ENCODE measurements at places on chromosomes 3 and 15.
A peak's percentile ranks its signal among the peaks of the same experiment; 100 is the strongest.

- DNase-seq: no peak
These were observed 166.1 kb downstream of the ISL2 start for GRCh38 chr15:76502678-76503077.

- DNase-seq: no peak
These were observed 112.7 kb downstream of the TBL1XR1 start for GRCh38 chr3:177084616-177085015.

DNA sequence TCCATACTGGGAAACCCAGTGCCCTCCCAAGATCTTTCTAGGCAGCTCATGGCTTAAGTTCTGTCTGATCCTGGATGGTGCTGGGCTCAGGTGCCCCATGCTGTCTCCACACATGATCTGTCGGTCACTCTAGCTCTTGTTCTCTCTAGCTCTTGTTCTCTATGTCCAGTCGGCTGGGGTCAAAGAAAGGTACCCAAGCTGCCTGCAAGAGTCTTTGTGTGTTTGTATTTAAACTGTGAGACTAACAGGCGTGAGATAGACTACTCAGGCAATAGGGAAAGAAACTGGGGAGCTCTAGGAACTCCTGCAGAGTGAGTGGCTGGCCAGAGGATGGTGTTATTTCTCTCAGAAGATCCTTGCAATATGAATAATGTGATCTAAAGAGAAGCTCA lies 40.2 kb downstream of the GPR156 start:
- no peak for DNase-seq

DNA sequence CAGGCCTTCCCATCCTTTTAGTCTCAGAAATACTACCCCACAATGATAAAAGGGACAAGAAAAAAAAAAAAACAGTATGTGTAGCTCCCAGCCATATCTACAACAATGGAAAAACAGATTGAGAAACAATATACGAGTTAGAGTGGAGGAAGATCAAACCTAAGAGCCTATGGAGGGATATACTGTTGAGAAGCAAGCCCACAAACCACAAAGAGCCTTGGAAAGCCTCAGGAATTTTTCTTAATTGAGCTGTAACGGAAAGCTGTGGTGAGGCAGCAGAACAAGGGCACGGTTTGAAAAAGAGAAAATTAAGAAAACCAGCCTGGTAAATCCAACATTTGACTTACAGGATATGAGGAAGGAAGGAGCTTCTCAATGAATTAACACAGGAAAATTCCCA lies 21.4 kb downstream of the KPNA1 start:
- DNase-seq: peak; percentile 87

DNA sequence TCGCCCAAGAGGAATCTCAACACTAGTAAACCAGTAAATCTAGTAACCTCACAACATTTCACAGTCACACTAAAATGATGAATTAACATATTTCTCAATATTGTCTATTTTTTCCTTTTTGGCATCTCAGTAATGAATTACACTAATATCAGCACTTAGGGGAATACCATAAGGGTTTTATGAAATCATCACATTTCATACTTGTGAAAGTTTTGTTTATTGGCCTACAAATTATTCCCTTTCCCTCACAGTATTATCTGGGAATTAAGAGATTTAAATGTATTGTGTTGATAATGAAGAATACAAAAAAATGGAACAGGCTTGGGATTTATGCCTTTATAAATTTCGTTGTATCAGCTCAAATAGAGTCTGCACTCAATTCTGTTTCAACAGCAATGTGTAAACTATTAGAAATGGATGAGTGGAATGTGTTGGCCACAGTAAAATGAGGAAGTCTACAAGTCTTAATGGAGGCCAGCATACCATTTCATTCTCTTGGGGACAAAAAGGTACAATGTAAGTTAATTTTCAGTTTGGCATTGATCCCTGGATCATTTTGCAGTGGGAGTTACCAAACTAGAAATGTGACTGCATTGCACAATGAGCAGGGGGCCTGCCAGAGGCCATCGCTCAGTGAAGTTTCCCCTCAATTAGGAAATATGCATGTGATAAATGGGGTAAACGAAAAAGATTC lies 195.4 kb downstream of the FMN1 start:
- peak; percentile 55 for DNase-seq

DNA sequence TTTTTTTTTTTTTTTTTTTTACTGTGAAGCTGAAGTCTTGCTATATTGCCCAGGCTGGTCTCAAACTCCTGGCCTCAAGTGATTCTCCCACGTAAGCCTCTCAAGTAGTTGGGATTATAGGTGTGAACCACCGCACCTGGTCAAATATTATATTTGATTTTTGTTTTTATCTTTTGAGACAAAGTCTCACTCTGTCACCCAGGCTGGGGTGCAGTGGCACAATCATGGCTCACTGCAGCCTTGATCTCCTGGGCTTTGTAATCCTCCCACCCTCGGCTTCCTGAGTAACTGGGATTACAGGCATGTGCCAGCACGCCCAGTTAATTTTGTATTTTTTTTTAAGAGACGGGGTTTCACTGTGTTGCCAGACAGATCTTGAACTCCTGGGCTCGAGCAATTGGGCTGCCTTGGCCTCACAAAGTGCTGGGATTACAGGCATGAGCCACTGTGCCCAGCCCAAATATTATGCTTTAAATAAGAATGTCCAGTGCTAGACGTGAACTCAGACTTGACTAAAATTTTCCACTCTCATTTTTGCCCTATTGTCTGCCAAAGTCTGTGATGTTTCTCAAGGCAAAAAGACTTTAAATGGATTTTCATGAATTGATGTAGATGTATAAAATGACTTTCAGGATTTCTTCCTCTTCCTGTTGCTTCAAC lies 33.4 kb upstream of the CRBN start:
- no peak for DNase-seq

- no peak for DNase-seq
These were observed 624.6 kb downstream of the ZPLD1 start for GRCh38 chr3:103059432-103059831.

DNA sequence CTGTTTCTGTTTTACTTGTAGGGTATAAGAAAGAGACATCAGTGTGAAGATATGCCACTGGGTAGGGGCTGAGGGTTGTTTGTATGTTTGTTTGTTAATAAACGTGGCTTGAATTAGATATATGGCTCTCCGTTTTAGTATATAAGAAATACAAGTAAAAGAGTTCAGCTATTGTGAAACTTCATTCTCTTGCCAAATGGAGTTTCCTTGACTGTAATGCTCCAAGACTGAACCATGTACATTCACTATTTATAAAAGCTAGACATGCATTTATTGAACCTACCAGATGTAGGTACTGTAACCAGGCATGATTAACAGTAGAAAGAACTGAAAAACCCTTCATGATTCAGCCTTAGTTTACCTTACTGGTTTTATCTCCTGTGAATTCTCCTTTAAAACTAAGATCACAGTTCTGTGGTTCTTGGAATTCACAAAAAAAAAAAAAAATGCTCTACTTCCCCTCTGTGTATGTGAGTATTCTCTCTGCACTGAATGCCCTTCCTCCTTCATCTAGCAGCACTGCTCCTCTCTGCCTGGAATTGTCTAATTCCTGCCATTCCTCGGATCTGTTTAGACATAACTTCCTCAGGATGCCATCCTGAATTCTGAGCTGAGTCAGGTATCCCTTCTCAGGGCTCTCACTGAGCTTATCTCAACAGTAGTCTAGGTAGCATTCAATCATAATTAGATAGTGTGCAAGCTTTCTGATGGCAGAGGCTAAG lies 504.4 kb downstream of the FHIT start:
- peak; percentile 60 for DNase-seq

GRCh38 chr15:40367371-40367685 lies 9.3 kb downstream of the DISP2 start:
- DNase-seq: no peak

GRCh38 chr3:19994796-19995195 lies 17.3 kb downstream of the PP2D1 start:
- peak; percentile 22 for DNase-seq

GRCh38 chr3:180433152-180433551 lies 168.8 kb upstream of the TTC14 start:
- peak; percentile 85 for DNase-seq

GRCh38 chr15:59147666-59148065 lies 42.7 kb downstream of the CCNB2 start:
- DNase-seq: no peak

DNA sequence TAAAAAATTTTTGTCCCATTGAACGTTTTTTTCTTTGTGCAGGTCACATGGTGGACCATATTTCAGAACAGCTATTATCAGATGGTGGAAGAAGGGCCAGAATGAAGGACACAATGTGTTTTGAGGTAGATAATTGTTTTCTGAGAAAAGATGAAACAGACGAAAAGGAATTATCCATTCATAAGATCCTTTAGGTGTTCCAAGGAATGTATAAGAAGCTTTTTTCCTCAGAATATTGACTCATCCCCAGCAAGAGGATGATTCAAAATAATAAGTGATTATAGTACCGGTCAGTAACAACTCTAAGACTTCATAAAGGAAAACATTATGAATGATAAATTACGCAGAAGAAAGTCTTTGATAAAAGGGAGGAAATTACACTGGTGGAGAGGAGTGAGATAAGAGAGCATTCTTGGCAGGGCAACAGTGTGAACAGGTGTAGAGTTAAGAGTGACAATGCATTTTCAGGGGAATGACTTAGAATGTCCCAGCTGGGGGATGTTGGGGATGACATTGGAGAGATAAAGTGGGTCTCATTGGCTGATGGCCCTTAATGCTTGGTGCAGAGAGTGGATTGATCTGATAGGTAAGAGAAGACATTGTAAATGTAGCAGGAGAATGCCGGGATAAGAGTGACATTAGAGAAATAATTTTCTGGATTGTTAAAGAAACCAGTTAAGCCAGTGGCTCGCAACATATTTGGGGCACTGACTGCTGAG lies 27.0 kb upstream of the AQP9 start:
- no peak for DNase-seq

GRCh38 chr3:30760040-30760695 lies 134.3 kb downstream of the GADL1 start:
- peak; percentile 33 for DNase-seq

- no peak for DNase-seq
These were observed 57.0 kb downstream of the TMCC1 start for GRCh38 chr3:129836381-129837064.

- DNase-seq: peak; percentile 13
These were observed 90.7 kb downstream of the SCN11A start for GRCh38 chr3:38960953-38961622.

- no peak for DNase-seq
These were observed 293.1 kb downstream of the POLQ start for GRCh38 chr3:121252676-121253075.

DNA sequence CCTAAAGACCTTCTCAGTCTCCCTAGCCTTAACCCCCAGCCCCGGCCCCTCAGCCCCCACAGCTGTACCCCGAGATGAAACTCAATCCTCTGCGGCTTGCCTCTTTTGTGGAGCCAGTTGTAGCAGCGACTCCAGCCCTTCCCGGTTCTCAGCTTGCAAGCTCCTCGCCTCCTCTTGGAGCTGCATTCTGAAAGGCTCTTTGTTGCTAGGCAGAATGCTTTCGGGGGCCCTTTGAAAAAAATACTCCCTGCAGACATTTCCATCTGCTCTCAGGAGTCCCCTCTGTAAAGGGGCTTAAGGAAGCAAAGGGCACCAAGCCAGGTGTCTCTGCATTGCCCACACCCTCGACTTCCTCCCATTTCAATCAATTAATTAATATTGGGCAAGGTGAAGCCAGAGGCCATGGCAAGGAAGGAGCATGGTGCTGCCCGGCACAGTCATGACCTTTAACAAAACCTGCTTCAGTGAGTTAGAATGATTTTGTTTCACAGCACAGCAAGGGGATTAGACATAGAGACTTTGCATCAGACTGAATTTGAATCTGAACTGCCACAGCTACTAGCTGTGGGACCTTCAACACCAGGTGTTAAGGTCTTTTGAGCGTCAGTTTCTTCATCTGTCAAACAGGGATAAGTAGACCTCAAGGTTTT lies 65.5 kb downstream of the SRGAP3 start:
- DNase-seq: no peak

- DNase-seq: no peak
These were observed 4.3 kb downstream of the RHOV start for GRCh38 chr15:40869686-40870085.

GRCh38 chr15:80695099-80695910 lies at the start of gene ABHD17C:
Gene ABHD17C (plus strand): TSS chr15:80695310. CDS start chr15:80695430, 120 bp downstream.
- DNase-seq: peak; percentile 56

- no peak for DNase-seq
These were observed at the start of gene P2RY12 for GRCh38 chr3:151384741-151385174. Gene P2RY12 (minus strand): TSS chr3:151384753. CDS start chr3:151338845, 45,908 bp downstream.

DNA sequence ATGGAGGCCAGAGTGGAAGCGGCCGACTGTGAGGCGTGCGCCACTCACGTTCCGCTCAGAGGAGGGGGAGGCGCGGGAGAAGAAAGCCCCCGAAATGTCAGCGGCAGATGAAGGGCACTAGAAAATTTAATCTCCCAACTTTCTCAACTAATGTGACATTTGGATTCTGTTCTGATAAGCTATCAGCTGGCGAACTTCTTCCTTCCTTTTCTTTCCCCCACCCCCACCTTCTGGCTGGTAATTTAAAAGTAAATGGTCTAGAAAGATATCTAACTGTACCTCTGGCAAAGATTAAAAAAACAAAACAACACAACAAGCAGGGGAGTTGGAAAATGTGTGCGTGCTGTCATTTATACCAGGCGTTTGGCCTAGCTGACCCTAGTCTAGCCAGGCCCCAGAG lies 26.4 kb upstream of the TMEM115 start:
- no peak for DNase-seq

DNA sequence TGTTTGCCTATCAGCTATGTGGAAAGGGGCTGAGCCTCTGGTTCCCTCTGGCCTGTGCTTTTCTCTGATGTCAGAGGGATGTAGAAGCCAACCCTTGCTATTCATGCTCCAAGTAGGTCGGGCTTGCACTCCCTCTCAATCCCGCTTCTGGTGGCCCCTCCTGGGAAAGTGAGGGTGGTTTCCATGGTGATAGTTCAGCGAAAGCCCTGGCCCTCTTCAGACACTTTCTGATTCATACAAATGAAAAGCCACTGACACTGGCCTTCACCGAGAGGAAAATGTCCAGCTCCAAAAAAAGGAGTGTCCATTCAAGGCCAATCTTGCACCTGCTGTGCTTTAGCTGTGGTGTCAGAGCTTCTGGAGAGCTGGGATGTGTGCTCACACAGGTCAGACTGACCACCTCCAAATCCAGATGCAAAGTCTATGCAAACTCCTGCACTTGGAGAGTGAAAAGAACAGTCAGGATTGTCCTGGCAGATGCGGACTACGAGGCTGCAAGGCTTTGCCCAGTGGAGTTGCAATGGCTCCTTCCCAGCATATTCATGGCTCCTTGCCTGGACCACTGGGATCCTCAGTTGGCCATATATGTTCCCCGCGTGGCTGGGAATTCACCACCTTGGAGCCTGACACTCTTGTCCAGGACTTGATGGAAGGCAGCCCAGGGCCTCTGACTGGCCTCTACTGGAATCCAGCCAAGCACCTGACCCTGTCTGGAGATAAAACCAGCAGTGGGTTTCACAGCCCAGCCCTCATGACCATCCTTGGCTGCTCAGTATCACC lies 96.6 kb downstream of the CEMIP start:
- no peak for DNase-seq

DNA sequence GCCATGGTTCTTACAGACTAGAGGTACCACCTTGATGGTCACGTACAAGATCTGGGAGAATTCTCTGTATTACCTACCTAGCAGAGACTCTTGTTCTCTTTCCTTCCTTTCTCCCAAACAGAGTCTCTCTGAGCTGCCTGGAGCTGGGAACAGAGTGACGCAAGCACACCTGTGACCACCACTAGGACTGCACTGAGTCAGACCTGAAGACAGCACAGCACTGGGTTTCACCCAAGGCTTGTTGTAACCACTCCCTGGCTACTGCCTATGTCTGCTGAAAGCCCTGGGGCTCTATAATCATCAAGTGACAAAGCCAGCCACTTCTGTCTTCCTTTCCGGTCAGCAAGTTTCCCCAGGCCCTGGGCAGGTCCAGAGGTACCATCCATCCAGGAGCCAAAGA lies 293.3 kb upstream of the CNTN4 start:
- DNase-seq: no peak

All from fibroblast of upper back skin (primary cell).